ENCODE measurements at places on chromosomes 3 and 15. TPM values are rescaled to one million over a fixed set of nuclear protein-coding genes. Genes with fewer than 3 reads are reported as not detected.

DNA sequence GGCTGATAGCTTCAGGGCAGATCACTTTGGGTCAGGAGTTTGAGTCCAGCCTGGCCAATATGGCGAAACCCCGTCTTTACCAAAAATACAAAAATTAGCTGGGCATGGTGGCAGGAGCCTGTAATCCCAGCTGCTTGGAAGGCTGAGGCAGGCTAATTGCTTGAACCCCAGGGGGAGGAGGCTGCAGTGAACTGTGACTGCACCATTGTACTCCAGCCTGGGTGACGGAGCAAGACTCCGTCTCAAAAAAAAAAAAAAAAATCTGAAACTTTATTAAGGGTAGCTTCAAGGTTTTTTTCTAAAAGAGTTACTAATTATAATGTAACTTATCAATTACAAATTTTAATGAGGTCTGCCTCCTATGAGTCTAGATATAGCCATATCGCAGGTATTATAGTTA is 5.1 kb downstream of the NECTIN3 start:
- H3K27ac ChIP-seq, result no peak overlapping the region
- H3K4me1 ChIP-seq, result peaks cover 18% of the 10 kb centered on the region
- H3K36me3 ChIP-seq, result no peaks in the 10 kb centered on the region
- H3K27me3 ChIP-seq, result no peaks in the 10 kb centered on the region

DNA sequence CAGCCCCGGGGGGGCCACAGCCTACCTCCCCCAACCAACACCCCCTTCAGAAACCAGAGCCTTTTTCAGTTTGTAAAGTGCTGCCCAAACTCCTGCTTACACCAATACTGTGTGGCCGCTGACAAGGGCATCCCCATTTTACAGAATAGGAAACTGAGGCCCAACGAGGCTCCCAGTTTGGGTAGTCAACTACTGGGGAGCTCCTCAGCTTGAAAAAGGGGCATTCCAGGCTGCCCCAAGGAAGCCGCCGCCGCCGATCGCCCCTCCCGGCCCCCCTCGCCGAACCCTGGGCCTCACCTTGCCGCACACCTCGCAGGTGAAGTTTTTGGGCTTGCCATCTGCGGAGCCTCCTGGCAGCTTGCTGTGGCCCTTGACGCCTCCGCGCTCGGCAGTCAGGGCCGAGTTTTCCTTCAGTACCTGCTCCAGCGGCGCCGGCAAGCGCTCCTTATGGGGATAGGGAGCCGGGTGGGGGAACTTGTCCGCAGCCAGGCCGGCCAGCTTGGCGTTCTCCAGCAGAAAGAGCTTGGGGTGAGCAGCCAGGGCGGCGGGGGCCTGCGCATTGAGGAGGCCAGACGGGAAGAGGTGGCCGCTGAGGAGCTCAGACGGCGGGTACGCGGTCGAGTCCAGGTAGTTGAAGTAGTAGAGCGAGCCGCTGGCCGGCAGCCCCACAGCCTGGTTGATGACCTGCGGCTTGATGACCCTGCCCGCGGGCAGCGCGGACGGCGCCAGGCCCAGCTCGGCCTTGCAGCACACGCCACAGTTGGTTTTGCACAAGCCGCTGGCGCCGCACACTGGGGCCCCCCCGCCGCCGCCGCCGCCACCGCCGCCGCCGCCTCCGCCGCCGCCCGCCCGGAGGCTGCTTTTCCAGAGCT is 1.4 kb downstream of the FEZF2 start:
- H3K27ac ChIP-seq, result no peak overlapping the region
- no peaks in the 10 kb centered on the region for H3K36me3 ChIP-seq
- no peak for DNase-seq
- no peak overlapping the region for H3K4me3 ChIP-seq
- no peaks in the 10 kb centered on the region for H3K4me1 ChIP-seq

GRCh38 chr3:32146746-32147211 is 40.4 kb downstream of the GPD1L start:
- peak; percentile 51 for DNase-seq
- H3K4me3 ChIP-seq, result peak overlapping the region; percentile 18

GRCh38 chr3:127157171-127157828 is 35.6 kb upstream of the PRR23E start:
- no peak for DNase-seq
- H3K4me1 ChIP-seq, result no peaks in the 10 kb centered on the region
- no peak overlapping the region for H3K4me3 ChIP-seq

GRCh38 chr3:129628169-129628522 is 21.7 kb upstream of the PLXND1 start:
- H3K4me1 ChIP-seq, result peaks cover 16% of the 10 kb centered on the region
- no peak overlapping the region for H3K27ac ChIP-seq
- no peak for DNase-seq
- H3K36me3 ChIP-seq, result no peaks in the 10 kb centered on the region
- no peaks in the 10 kb centered on the region for H3K27me3 ChIP-seq

- H3K27me3 ChIP-seq, result no peaks in the 10 kb centered on the region
- H3K4me3 ChIP-seq, result no peak overlapping the region
- H3K27ac ChIP-seq, result peak overlapping the region; percentile 91
- peaks cover 45% of the 10 kb centered on the region for H3K4me1 ChIP-seq
- peak; percentile 34 for DNase-seq
- no peaks in the 10 kb centered on the region for H3K36me3 ChIP-seq
These were observed 49.5 kb downstream of the MCF2L2 start for GRCh38 chr3:183378951-183379350.

- no peak overlapping the region for H3K27ac ChIP-seq
- H3K4me1 ChIP-seq, result no peaks in the 10 kb centered on the region
- H3K36me3 ChIP-seq, result peaks cover 75% of the 10 kb centered on the region
- no peak overlapping the region for H3K4me3 ChIP-seq
- no peaks in the 10 kb centered on the region for H3K27me3 ChIP-seq
These were observed 20.6 kb upstream of the RBM5 start for GRCh38 chr3:50068134-50068533.

- no peaks in the 10 kb centered on the region for H3K27me3 ChIP-seq
- H3K4me3 ChIP-seq, result no peak overlapping the region
- no peak overlapping the region for H3K27ac ChIP-seq
- H3K36me3 ChIP-seq, result peaks cover 45% of the 10 kb centered on the region
These were observed 54.2 kb downstream of the PHLDB2 start for GRCh38 chr3:111913163-111913763.

DNA sequence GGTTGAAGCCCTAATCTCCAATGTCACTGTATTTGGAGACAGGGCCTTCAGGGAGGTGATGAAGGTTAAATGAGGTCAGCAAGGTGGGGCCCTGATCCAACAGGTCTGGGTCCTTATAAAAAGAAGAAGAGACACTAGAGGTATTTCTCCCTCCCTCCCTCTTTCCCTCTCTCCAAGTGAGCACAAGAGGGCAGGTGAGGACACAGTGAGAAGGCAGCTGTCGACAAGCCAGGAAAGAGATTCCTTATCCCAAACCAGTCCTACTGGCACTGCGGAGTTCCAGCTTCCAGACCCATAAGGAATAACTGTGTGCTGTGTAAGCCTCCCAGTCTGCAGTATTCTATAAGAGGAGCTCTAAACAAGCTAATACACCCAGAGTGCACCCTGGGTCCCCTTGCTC is 134.7 kb downstream of the ADAMTS17 start:
- H3K27me3 ChIP-seq, result no peaks in the 10 kb centered on the region
- H3K27ac ChIP-seq, result no peak overlapping the region
- no peak overlapping the region for H3K4me3 ChIP-seq
- peak; percentile 22 for DNase-seq
- H3K36me3 ChIP-seq, result no peaks in the 10 kb centered on the region
- peaks cover 10% of the 10 kb centered on the region for H3K4me1 ChIP-seq

DNA sequence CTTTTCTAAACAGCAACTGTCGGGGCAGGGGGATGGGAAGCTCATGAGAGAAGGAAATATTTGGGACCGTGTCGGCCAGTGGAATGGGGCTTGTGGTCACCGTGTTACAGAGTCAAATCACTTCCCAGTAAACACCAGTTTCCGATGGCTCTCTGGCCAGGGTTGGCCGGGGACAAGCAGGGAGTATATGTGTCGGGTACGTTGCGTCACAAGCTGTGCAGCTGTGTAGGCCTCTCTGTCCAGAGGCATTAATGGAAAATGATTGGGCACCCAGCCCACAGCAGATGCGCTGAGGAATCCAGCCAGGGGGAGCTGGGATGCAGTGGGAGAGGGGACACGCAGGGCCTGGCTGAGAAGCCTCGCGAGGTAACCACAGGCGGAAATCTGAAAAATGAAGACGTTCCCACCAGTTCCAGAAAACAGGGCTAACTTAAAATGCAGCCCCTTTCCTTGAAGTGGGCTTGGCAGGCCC is 15.8 kb upstream of the ALDH1A3 start:
- DNase-seq, result no peak
- H3K27ac ChIP-seq, result no peak overlapping the region
- H3K27me3 ChIP-seq, result no peaks in the 10 kb centered on the region
- H3K36me3 ChIP-seq, result no peaks in the 10 kb centered on the region
- H3K4me3 ChIP-seq, result no peak overlapping the region

DNA sequence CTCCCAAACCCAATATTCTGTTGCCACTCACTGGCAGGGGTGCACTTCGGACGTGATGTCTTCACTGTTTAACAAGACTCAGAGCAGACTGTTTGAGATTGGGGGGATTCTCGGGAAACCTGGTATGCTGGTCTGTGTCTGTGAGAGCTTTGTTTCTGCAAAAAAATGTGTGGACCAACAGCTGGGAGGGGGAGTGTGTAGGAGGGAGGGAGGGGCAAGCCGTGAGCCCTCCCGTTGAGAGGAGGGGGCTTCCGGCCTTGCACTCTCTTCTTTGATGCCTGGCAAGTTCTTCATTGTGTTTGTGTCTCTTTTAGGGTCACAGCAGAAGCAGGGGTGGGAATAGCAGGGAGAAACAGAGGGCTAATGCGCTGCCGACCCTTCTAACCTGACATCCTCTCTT is 74.9 kb upstream of the NDN start:
- no peak overlapping the region for H3K27ac ChIP-seq
- H3K27me3 ChIP-seq, result no peaks in the 10 kb centered on the region
- no peak for DNase-seq

- H3K36me3 ChIP-seq, result no peaks in the 10 kb centered on the region
- peak overlapping the region; percentile 72 for H3K27ac ChIP-seq
- H3K4me3 ChIP-seq, result no peak overlapping the region
- no peaks in the 10 kb centered on the region for H3K27me3 ChIP-seq
- peak; percentile 97 for DNase-seq
These were observed 15.6 kb downstream of the CCRL2 start for GRCh38 chr3:46422617-46423016.

- peaks cover 14% of the 10 kb centered on the region for H3K36me3 ChIP-seq
- peak; percentile 67 for DNase-seq
- H3K4me3 ChIP-seq, result no peak overlapping the region
- no peak overlapping the region for H3K27ac ChIP-seq
These were observed 8.0 kb downstream of the CEP152 start for GRCh38 chr15:48802867-48803266.

DNA sequence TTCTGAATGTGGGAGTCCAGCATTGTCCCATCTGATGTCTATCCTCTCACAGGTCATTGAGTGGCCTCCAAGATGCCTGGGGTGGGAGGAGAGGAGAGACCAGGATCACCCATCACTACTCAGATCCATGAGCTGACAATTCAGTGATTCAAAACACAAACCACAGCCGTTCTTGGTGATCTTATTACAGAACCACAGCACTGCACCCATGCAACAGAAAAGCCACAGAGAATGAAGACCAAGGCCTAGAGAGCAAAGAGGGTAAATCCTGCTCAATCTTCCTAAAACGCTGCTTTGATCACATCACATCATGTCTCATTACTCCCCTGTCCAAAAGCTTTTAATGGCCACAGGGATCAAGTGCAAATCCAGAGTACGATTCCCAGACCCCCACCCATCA is 23.5 kb downstream of the ANP32A start:
- DNase-seq, result no peak
- no peak overlapping the region for H3K27ac ChIP-seq
- H3K4me3 ChIP-seq, result no peak overlapping the region

DNA sequence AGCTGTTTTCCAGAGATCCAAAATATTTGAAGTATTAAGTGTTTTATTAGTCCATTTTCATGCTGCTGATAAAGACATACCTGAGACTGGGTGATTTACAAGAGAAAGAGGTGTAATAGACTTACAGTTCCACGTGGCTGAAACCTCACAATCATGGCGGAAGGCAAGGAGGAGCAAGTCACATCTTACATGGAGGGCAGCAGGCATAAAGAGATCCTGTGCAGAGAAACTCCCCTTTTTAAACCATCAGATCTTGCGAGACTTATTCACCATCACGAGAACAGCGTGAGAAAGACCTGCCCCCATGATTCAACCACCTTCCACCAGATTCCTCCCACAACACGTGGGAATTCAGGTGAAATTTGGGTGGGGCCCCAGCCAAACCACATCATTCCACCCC is 82.0 kb downstream of the KY start:
- no peaks in the 10 kb centered on the region for H3K27me3 ChIP-seq
- no peak overlapping the region for H3K27ac ChIP-seq
- H3K36me3 ChIP-seq, result no peaks in the 10 kb centered on the region
- H3K4me3 ChIP-seq, result no peak overlapping the region

- no peak for DNase-seq
- no peaks in the 10 kb centered on the region for H3K36me3 ChIP-seq
- no peaks in the 10 kb centered on the region for H3K27me3 ChIP-seq
- no peak overlapping the region for H3K4me3 ChIP-seq
These were observed 40.4 kb downstream of the GOLGA6A start for GRCh38 chr15:74041777-74042435.

GRCh38 chr3:67416703-67417102 is 237.7 kb downstream of the SUCLG2 start:
- H3K4me3 ChIP-seq, result no peak overlapping the region
- no peak overlapping the region for H3K27ac ChIP-seq
- DNase-seq, result no peak
- no peaks in the 10 kb centered on the region for H3K4me1 ChIP-seq
- H3K27me3 ChIP-seq, result no peaks in the 10 kb centered on the region

DNA sequence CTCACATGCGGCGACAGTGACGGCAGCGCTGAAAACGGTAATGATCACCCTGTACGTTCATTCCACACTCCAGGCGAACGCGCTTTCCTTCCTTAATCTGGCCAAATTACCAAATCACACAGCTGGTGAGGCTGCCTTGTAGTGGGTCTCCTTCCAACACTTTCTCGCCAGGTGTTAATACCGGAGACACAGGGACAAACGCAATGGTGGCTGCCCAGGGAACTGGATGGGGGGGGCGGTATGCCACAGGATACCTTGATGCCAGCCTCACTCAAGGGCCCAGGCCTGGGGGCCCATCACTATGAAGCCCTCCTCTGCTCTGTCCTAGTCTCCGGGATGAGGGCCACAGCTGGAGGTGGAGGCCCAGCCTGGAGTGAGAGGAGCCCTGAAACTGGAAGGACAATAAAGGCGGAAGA is 1.4 kb upstream of the CAMK2N2 start:
- no peaks in the 10 kb centered on the region for H3K27me3 ChIP-seq
- H3K4me3 ChIP-seq, result no peak overlapping the region
- H3K36me3 ChIP-seq, result no peaks in the 10 kb centered on the region
- H3K4me1 ChIP-seq, result peaks cover 13% of the 10 kb centered on the region

The A4GNT gene
- total RNA-seq, result not detected

The PLSCR5 gene
- total RNA-seq, result not detected

The LSAMP gene
- not detected for total RNA-seq

The SLC9A9 gene
- total RNA-seq, result not detected

The AMT gene
- total RNA-seq, result 1.6 TPM

The GOLGA8Q gene
- total RNA-seq, result not detected

The RARB gene
- total RNA-seq, result not detected

The ADAMTSL3 gene
- 10.9 TPM for total RNA-seq

The EPHB3 gene
- 23.1 TPM for total RNA-seq

The ECE2 gene
- not detected for total RNA-seq

The XCR1 gene
- not detected for total RNA-seq

The SLC6A1 gene
- not detected for total RNA-seq

The STAC gene
- total RNA-seq, result 6.7 TPM

The CLDN16 gene
- total RNA-seq, result not detected

The KIF15 gene
- 31.8 TPM for total RNA-seq
